NCI-H1105 (cell line): ENCODE measurements at places on chromosomes 3 and 15.

DNA sequence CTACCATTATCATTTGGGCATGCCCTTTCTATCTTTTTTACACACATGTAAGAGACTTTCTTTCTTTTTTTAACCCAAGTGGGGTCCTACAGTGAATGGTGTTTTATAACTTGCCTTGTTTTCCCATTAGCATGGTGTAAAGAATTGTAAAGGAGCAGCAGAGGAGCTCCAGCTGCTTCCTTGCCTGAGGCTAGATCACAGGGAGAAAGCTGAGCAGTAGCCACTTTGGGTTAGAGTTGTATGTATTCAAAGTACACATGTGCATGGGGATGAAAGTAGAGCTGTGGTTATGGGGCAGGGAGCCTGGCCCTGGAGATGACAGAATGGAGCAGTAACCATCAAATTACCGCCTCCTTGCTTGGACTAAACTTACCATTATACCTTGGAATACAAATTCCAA lies 231.1 kb upstream of the PDZRN3 start:
- DNase-seq: no peak

- DNase-seq: no peak
Measured at GRCh38 chr3:68854170-68854569, 78.2 kb downstream of the TAFA4 start.

DNA sequence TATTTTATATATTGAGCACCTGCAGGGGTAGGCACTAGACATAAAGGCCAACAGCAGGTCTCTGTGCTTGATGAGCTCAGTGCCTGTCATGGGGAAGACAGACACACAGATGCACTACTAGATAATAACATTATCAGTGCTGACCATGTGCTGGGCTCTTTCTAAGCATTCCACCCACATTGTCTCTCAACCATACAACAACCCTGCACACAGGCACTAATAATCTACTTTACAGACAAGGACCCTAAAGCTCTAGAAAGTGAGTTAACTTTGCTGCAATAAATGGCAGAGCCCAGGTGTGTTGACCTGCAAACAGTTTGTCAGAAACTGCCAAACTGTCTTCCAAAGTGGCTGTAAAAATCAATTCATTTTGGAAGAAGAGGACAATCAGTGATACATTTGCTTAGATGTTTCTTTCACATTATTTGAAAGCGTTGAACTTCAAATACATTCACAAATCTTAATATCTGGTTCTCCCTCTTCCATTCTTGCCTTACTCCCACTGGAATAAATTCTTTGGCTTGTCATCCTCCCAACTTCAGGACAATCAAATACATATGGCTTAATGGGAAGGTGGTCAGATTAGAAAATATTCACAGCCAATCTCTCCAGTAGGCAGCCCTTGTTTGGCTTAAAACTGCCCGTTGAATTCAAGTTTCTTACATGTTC lies 11.0 kb upstream of the PP2D1 start:
- DNase-seq: no peak

GRCh38 chr15:70111203-70112073 lies 13.7 kb upstream of the TLE3 start:
- peak; percentile 93 for DNase-seq

DNA sequence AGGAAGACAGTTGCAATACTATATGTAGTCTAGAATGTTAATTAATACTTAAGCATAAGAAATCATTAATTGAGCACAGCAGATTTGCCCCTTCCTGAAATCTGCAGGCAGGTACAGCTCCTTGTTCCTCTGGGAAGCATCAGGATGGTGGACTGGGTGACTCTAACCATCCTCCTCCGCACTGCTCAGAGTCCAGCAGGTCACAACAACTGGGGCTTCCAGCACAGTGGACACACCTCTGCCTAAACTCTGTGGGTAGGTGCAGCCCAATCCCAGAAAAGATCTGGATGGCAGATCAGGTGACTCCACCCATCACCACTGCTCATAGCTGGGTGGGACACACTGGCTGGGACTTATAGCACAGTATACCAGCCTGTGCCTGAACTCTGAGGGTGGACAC lies 189.9 kb upstream of the TMCO5A start:
- DNase-seq: no peak

DNA sequence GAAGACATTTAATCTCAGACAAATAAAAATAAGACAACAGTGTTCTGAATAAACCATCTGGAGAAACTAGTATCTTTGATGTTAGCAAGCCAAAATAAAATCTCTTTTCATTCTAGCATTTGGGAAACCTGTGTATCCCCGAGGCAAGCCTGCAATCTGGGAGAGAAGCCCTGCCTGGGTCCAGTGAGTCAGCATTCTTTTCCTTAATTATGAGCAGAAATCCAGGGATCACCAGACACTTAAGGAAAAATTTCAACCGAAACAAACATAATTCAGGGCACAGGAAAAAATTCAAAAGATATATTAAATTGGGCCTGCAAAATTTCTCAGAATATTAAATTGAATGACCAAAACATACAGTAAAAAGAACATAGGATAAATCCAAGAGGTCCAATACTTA lies 4.2 kb downstream of the NCBP2 start:
- DNase-seq: no peak

DNA sequence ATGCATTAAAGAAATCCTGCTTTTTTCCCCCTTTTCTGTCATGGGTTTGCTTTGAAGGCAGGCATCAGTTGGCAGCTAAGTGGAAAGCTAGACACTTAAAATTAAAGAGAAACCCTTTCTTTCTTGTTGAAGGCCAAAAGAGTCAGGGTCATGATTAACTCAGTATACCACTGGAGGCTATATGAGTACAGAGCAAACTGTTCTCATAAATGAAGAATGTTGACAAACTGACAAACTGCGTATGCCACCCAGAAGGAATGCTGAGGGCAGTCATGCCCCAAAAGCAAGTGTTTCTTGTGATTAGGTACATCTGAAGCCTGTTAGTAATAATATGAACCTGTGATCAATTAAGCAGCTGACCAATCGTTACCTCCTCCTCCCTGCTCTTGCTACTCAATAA lies 43.6 kb upstream of the COL6A6 start:
- DNase-seq: no peak

DNA sequence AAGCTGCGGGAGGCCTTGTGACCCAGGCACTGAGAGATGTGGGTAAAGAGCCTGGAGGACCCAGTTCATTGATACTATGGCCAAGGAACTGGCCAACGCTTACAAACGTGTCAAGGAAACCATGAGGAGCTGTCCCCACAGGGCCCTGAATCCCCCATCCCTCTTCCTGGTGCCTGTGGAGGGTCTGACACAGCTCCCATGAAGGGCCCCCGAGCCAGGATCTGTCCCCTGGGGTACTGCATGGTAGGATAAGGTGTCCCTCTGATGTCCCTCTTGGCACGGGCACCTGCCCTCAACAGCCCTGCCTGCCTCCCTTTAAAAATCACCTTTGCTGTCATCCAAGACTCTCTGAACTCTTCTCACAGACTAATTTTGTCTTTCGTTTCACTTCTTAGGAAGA lies 122.4 kb downstream of the ADCY5 start:
- DNase-seq: no peak

GRCh38 chr3:16474216-16474615 lies 39.3 kb downstream of the RFTN1 start:
- DNase-seq: no peak

- no peak for DNase-seq
Measured at GRCh38 chr3:151382671-151383070, 1.9 kb downstream of the P2RY12 start.

DNA sequence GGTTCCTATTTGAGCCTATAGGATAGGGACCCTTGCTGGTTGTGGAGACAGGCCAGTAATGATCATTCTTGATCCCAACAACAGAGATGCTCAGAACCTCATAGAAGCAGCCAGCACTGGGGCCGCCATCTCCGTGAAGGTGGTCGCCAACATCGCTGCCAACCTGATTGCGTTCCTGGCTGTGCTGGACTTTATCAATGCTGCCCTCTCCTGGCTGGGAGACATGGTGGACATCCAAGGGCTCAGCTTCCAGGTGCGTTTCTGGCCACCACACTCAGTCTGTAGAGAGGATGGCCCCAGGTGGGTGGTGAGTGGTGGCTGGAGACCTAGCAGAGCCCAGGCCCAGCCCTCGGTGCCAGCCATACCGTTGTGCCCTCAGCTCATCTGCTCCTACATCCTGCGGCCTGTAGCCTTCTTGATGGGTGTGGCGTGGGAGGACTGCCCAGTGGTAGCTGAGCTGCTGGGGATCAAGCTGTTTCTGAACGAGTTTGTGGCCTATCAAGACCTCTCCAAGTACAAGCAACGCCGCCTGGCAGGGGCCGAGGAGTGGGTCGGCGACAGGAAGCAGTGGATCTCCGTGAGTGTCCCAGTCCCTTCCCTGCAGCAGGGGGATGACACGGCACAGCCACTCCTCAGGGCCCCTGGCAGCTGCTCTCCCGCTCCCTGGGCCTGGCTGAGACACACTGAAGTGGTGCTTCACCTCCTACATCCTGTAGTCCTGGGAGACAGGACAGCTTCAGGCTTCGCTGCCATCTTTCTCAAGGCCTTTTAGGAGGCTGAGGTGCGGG lies 46.5 kb upstream of the PDE8A start:
- DNase-seq: no peak

DNA sequence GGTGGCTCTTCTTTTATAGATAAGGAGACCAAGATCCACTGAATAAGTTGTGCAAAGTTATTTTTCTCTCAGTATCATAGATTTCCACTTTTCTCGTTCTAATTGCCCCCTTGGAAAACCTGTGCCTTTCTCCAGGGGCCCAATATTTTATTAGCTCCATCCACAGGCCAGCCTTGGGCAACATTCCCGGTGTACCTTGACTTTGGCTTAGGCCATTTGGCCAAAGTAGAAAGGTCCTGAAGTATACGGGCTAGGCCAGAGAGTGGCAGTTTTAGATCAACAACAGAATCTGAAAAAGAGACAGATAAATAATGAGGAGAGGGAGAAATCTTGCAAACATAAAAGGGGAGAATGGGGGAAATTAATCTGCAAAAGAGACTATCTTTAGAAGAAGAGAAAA lies 91.7 kb upstream of the CHMP2B start:
- no peak for DNase-seq

- DNase-seq: no peak
Measured at GRCh38 chr3:129360705-129361460, 67.6 kb downstream of the EFCAB12 start.

- no peak for DNase-seq
Measured at GRCh38 chr3:47202542-47202941, 38.6 kb upstream of the SETD2 start.

- DNase-seq: no peak
Measured at GRCh38 chr3:13492048-13492447, 11.9 kb downstream of the HDAC11 start.

DNA sequence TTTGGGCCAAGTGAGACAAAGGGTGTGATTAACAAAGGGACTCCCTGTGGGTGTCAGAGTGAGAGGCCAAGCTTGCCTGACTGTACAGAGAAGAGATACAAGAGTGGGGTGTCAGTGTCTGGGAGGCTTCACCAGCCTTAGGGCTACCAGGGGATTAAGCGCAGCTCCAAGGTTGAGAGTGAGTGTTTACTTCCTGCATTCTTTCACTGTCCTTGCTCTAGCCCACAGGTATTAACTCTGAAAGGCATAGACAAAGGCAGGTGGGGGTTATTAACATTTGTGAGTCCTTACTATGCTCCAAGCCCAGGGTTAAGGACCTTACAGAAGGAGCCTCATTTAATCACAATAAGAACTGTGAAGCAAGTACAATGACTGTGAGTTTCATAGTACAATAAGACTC lies 107.6 kb downstream of the IL20RB start:
- no peak for DNase-seq

DNA sequence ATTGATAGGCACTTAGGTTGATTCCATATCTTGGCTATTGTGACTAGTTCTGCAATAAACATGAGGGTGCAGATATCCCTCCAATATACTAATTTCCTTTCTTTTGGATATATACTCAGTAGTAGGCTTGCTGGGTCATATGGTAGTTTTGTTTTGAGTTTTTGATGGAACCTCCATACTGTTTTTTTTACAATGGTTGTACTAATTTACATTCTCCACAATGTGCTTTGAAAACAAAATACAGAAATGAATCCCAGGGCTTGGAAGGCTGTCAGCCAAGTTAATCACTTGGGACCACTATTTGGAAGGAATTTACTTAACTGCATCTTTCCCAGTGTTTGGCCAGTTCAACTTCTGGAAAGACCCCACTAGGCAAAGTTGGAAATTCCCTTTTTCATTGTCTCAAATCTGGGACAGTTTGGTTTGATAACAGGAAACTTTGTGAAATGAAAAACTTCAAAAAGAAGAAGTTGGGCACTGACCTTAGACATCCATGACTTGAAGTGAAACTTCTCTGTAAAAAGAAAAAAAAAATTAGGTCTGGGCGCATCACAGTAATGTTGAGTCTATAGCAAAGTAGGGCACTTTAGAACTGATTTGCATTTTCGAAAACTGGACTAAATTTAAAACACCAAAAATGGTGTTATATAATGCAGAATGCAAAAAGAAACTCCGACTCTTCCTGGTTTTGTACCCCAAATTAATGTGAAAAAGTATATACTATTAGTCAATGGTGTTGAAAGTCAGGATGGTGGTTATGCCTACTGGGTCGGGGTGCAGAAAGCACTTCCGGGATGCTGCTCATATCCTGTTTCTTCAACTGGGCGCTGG lies 6.0 kb downstream of the CTSH start:
- no peak for DNase-seq

GRCh38 chr3:10707400-10708215 lies 108.4 kb upstream of the SLC6A11 start:
- no peak for DNase-seq

GRCh38 chr3:137382005-137382594 lies 382.0 kb upstream of the SOX14 start:
- DNase-seq: no peak

- no peak for DNase-seq
Measured at GRCh38 chr3:146177072-146177471, 16.1 kb upstream of the PLOD2 start.
